Stimulated activated CD4-positive, alpha-beta T cell treated with anti-CD3 and anti-CD28 coated beads, TNF-alpha, amount 100 ng/mL, for 48 hours (primary cell): ENCODE measurements at places on chromosomes 12 and 14.

DNA sequence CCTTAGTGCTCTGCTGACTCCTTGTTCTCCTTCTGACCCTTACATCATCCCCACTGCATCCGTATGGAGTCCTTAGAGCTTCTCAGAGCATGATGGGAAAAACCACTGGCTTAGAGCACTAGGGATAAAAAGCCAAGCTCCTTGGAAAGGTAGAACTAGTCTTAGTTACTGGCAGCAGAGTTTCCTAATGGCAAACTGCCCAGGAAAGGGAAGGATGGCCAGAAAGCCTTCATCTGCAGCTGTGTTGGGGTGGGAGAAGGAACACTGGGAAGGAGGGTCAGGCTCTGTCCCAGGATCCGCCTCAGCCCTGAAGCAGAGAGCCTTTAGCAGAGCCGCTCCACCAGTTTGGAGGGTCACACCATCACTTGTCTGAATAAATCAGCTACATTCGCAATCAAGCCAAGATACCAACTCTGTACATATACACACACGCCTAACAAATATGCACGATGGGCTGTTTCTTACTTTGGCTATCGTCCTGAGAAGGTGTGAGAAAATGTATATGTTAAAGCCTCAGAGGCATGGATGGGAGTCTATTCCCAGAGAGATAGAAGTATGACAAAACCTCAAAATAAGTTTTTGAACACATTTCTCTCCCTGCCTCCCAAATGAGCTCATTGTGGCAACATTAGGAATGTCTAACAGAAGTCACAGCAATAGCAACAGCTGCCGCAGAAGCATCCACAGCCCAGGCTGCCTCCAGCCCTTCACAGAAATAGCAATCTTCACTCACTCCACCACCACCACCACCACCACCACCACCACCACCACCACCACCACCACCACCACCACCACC, 18.6 kb upstream of the GALNT8 start:
- no peak for DNase-seq

DNA sequence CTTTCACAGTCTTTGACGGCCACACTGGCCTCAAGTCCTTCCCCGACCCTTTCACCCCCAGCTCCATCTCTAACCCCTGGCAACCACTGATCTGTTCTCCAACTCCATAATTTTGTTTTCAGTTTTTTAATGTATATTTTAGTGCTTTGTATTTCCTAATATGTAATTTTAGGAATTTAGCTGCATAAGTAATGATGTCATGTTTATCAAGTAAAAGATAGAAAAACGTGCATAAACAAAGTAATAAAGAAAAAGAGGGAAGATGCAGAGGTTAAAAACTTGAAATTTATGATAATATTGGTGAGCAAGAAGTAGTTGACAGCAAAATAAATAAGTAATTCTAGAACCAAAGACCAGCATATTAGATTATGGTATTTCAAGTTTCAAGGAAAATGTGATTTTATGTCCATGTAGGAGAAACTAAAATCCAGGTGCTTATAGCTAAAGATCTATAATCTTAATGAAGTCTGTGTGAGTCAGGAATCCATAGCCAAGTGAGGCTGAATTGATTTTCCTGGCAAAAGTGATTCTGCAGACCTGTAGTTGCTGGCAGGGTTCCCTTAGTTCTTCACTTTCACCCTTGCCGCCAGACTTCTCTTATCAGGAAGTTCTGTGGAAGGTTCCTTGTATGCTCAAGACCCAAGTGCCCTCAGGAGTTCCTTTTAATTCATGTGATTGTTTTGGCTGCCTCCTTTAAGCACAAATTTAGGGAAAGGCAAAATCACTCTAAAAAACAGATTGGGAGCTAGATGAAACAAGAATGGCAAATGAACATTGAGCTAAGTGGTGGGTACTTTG, 24.4 kb downstream of the FBXW8 start:
- DNase-seq: no peak

DNA sequence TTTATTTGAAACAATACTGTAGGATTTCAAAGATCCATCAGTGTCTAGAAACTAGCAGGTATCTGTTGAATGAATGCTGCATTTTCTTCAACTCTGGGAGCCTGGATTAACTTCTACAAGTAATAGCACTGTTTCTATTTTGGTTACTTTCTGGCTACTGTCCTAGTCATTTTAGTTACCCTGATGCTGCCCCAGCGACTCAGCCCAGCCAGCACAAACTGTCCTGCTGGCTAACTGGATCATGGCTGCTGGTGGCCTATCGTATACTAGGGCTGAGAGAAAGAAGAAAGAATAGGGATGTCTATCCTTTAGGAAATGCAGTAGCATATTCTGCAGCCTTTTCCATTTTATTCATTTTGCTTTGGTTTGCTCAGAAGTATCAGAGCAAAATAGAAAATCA, 53.9 kb downstream of the NTN4 start:
- DNase-seq: no peak

- DNase-seq: no peak
Measured at GRCh38 chr12:10113075-10113474, 14.3 kb upstream of the CLEC1A start.

- no peak for DNase-seq
Measured at GRCh38 chr12:57619434-57620244, 8.4 kb downstream of the ARHGEF25 start.
